Stimulated activated CD8-positive, alpha-beta memory T cell treated with anti-CD3 and anti-CD28 coated beads, Interleukin-4, amount 100 ng/mL, for 48 hours (primary cell): ENCODE measurements at places on chromosomes 5 and 9.

DNA sequence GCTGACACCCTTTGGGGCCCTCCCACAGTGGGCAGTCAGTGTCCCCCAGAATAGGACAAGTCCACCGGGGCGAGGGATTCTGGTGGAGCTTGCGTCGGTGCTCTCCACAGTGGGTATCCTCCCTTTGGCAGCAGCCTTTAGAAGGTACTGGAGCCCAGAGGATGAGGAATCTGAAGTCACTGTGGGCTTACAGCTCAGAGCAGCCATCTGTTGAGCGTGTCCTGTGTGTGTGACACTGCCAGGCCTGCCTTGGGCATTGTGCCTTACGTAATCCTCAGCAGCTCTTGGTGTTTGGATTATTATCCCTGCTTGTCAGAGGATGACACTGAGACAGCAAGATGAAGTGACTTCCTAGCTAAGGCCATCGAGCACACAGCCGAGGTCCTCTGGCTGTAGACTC lies 12.6 kb downstream of the URM1 start:
- DNase-seq: no peak

DNA sequence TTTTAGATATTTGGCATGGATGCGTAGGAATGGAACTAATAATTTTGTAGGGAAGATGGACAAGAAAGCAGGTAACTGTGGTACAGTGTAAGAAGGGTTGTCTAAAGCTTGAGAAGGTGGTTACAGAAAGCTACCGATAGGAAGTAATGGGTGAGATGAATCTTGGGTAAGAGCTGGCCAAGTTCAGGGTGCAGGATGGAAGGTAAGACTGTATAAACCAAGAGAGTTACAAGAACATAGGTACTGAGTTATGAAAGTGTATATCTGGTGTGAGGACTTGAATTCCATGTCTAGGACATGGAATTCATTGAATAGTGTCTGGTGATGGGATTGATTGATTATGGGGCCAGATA lies 1.4 kb downstream of the MCCC2 start:
- DNase-seq: no peak

- no peak for DNase-seq
Measured at GRCh38 chr9:85510830-85511504, 230.8 kb downstream of the AGTPBP1 start.

- no peak for DNase-seq
Measured at GRCh38 chr5:28548856-28549255, 1510.5 kb upstream of the CDH9 start.

- DNase-seq: no peak
Measured at GRCh38 chr5:146588331-146589027, 72.5 kb upstream of the GPR151 start.
